ENCODE measurements at places on chromosomes 2 and 18.
A peak's percentile ranks its signal among the peaks of the same experiment; 100 is the strongest.

GRCh38 chr2:160308476-160308875 lies 108.4 kb upstream of the ITGB6 start:
- no peak for DNase-seq

- no peak for DNase-seq
Measured at GRCh38 chr2:66281980-66282379, 152.9 kb upstream of the MEIS1 start.

DNA sequence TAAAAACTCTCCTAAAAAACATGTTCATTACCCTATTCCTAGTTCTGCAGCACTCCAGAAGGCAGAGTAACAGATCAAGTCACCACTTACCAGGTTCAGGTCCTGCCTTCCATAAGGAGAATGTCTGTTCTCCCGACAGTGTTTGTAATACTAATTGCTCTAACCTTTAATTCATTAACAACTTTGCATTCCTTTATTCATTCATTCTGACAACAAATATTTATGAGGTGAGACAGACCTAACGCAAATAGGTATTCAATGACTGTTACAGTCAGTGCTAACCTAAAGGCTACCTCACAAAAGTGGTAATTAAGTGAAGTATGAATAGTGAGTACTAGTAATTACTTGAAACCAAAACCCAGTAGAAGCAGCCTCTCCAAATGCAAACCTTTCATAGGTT lies 224.0 kb downstream of the AFF3 start:
- no peak for DNase-seq

GRCh38 chr2:204228169-204228886 lies 291.8 kb downstream of the ICOS start:
- DNase-seq = no peak

DNA sequence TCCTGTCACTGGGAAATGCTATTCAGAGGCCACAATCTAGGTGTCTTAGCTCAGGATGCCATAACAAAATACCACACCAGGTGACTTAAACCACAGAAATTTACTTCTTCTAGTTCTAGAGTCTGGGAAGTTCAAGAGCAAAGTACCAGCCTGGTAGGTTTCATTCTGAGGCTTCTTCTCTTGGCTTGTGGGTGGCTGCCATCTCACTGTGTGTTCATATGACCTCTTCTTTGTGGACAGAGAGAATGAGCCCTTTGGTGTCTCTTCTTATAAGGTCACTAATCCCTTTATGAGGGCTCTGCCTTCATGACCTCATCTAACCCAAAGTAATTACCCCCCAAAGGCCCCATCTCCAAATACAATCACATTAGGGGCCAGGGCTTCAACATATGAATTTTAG lies 57.3 kb downstream of the RHOB start:
- no peak for DNase-seq

DNA sequence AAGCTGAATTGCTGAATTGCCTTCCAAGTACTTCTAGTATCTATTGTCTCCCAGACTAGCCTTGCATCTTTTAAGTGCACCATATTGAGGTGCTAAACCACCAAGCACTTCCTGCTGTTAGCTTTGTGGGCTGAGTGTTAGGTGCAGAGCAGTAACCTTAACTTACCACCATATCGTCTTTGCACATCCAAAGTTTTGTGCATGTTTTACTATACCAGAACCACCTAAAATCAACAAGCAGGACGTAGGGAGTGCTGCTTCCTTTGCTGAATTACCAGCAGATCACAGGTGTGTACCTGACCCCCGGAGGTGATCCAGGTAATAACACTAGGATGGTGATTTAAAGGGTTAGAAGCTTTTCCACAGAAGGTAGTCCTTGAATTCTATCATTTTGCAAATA lies 359.9 kb upstream of the HNRNPA3 start:
- DNase-seq = peak; percentile 3

- peak; percentile 88 for DNase-seq
Measured at GRCh38 chr2:206084870-206085741, 868 bp downstream of the INO80D start.

- DNase-seq = no peak
Measured at GRCh38 chr18:74571895-74572680, 25.6 kb upstream of the ZNF407 start.

GRCh38 chr2:241267249-241268067 lies 48.0 kb downstream of the HDLBP start:
- no peak for DNase-seq

DNA sequence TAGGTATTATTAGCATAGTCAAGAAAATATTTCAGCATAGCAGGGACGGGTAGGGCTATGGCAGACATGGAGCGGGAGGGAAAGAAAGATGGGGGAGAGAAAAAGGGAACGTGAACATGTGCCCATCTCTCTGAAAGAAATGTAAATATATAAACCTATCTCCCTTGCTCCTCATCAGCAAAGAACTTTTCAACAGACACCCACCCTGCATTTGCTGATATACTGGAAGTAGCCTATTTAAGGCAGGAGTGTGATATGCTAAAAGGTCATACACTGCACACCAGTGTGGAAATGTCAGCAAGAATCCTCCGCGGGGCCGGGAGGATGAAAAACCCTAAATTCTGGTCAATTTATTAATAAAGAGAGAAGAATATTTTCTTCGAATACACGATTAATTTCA lies 1.7 kb downstream of the MBOAT2 start:
- DNase-seq = no peak

- peak; percentile 15 for DNase-seq
Measured at GRCh38 chr2:25417715-25418369, 76.1 kb upstream of the DNMT3A start.

GRCh38 chr2:23503682-23504081 lies 118.7 kb downstream of the KLHL29 start:
- DNase-seq = no peak

GRCh38 chr2:30481323-30481800 lies 34.3 kb downstream of the LCLAT1 start:
- DNase-seq = peak; percentile 26

DNA sequence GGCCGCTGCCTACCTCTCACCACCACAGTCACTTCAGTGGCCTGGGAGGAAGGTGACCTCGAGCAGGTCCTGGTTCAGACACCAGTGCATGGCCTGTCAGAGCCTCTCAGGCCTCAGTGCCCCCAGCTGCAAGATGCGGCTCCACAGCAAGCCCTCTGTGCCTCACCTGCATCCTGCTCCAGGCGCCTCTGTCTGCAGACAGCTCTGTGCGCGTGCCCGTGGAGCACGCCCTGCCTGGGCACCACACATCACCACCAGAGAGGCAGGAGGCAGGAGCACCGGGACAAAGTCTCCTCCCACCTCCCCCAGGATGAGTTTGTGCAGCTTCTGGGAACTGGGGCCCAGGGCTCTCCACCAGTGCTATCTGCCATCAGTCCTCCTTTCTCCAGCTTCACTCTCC lies 98.7 kb downstream of the TFCP2L1 start:
- no peak for DNase-seq

DNA sequence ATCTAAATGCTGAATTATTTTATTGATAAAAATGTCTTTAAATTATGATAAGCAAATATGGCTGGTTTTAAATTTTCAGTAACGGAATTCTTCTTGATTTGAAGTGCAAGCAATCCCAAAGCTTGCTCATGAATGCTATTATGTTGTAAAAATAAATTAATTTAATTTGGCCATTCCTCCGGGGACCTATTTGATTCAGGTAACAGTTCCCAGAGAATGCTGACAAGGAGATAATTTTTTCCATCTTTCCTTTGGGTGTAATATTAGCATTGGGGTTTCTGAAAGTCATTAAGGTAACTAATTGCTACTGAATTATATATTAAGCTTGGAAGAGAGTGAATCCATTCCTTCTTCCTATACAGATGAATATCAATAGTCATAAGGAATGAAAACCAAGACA lies 12.5 kb upstream of the RMDN2 start:
- DNase-seq = no peak

GRCh38 chr2:217833439-217833838 lies 169.4 kb downstream of the TNS1 start:
- DNase-seq = no peak

DNA sequence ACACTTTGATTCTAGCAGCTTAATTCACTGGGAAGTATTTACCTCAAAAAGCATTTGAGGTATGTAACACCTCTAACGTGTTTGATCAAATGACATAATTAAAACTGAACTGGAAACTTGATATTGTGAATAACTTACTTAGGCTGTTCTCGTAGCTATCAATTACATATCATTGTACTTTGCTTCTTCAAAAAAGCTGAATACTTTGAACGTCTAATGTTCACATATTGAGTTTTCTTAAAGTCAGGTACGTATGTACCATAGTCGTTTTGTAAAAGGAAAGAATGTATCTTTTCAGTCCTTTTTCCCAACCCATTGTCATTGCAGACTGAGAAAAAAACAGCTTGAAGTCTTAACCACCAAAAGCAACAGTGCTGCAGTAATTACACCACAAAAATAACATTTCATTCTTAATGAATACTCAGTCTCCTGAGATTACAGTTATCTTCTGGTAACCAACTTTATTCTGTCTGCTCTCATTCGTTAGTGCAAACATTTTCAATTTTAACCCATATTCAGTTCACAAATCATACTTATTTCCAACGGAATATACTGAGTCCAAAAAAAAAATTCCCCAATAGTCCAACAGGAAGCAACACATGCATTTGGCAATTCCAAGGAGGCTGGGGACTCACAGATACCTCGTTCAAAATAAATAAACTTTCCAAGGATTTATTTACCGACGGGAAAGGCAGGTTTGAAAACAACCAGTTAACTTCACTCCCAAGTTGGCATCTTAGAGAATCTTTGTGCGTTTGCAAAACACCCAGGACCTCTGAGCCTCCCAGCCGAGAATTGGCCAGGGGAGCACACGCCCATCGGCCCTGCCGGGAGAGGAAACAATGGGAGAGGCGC lies 1.1 kb downstream of the CHN1 start:
- peak; percentile 12 for DNase-seq

DNA sequence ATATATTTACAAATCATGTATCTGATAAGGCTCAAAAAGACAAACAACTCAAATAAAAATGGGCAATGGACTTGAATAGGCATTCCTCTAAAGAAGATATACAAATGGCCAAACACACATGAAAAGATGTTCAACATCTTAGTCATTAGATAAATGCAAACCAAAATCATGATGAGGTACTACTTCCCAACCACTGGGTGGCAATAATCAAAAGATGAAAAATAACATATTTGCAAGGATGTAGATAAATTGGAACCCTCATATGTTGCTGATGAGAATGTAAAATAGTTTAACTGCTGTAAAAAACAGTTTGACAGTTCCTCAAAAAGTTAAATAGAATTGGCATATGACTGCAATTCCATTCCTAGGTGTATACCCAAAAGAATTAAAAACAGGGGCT lies 132.3 kb downstream of the TTC32 start:
- DNase-seq = peak; percentile 13

DNA sequence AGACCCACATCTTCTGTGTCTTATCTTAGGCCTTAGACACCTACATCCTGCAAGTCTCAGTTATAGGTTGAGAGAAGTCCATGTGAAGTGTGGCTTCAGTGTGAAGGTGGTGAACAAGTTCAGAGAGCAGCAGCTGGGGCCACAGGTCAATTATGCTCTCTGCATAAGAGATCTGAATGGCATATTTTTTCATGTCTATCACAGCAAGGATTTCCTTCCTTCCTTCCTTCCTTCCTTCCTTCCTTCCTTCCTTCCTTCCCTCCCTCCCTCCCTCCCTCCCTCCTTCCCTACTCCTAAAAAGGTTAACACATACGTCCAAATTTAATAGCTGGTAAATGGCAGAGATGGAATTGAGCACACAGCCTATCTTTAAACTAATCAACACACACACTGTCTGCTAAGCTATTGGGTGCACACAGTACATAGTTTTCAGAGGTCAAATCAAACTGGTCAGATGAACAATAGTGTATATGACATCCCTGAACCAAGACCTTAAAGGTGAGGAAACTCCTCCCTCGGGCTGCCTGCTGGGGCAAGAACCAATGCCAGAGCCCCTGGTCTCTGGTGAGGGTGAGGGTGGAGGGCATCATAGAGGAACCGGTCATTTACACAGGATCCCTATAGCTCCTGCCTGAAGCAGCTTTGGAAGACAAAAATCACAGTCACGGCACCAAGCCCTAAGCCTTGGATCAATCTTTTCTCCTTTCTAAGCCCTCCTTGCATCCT lies 240.9 kb downstream of the ICOS start:
- DNase-seq = no peak

GRCh38 chr18:11850821-11851145 lies 430 bp upstream of the CHMP1B start:
- DNase-seq = no peak

- DNase-seq = no peak
Measured at GRCh38 chr2:111982822-111983221, 72.2 kb upstream of the TMEM87B start.

Measured in NB4 (cell line).